ENCODE measurements at places on chromosomes 3 and 15.

DNA sequence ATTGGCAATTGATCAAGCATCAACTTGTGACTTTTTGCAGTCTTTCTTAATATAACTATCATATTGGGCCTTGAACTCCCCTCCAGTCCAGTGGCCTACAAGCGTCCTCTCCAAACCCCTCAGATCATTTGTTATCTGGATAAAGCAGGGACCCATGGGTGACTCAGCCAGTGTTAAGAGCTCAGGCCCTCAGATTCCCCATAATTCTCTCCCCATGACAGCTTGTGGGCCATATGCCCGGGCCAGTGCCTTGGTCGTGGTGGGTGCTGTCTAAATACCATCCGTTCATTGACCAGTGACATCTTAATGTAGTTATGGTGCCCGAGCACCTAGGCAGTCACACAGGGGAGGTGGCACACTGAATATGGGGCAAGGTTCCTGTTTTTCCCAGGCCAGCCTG is 18.1 kb downstream of the MCF2L2 start:
- no peak for DNase-seq

GRCh38 chr3:15261274-15261673 is 55.2 kb downstream of the CAPN7 start:
- DNase-seq = no peak

GRCh38 chr3:100811779-100812507 is 102.6 kb downstream of the TFG start:
- no peak for DNase-seq

DNA sequence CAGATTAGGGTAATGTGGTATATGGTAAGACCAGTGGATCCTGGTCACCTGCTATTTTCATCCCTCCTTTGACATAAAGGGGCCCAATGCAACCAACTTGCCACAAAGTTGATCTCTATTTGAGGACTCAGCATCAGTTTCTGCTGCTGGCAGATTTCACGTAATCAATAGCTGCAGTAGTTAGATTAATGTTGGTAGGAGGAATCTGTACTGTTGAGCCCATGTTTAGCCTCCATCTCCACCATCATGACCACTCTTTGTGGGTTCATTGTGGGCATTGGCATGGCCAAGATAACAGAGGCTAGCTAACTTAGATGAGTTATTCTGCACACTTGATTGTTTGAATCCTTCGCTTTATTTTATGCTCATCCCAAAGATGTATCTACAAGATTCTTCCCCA is 29.9 kb downstream of the CGGBP1 start:
- no peak for DNase-seq

DNA sequence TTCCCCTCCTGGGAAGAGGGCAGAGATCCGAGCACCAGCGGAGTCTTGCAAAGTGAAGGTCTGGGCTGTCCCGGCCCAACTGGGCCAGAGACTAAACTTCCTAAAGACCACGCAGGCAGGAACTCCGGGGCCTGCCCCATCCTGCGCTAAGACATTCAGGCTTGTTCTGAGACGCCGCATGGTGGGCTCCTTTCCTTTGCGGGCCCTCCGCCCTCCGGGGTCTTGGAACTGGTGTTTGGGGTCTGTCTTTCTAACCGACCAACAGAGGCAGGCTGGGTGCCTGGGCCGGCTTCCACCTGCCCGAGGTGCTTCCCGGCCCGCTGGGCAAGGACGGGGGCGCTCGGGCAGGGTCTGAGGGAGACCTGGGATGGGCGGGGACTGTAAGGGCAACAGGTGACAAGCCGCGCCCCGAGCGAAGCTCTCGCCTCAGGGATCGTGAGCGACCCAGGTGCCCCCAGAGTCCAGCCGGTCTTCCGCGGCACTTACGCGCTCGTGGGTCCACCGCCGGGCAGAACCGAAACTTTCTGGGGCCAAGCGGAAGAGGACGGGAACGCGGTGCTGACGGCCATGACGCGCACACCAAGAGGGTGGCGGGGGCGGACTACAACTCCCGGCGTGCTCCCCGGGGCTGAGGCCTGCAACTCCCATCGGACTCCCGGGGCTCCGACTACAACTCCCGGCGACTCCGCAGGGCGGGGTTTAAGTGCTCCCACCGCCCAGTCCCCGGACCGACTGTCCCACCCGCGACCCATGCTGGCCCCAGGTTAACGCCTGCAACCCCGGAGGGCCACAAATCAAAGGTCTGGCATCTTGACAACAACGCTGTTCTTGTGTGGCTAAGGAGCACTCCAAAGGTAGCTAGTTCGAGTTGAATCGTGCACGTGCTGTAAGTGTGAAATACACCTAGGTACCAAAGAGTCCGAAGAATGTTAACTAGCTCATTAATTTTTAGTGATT is at the start of gene FYCO1:
FYCO1 (minus strand) TSS at position 589 of the 957 bp plus-strand sequence. CDS start 10,914 bp downstream, outside the sequence.
- peak; percentile 35 for DNase-seq

GRCh38 chr3:49410846-49411534 is 786 bp downstream of the RHOA start:
- no peak for DNase-seq

DNA sequence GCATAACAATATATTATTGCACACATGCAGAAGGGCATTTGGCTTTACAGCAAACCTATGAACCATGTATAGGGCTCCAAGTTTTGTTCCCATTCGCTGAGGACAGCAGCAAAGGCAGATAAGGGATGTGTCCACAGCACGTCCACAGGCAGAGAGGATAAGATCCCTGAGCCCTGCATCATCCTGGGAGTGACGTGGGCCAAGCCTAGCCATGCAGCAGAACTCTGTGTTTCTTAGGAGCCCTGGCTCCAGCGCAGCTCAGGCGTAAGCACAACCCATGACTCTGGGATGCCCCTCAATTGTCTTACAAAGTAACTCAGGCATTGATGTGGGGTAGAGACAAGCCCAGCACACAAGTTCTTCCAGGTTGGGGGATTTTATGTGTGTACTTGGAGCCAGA is 194.3 kb upstream of the CTDSPL start:
- DNase-seq = no peak

DNA sequence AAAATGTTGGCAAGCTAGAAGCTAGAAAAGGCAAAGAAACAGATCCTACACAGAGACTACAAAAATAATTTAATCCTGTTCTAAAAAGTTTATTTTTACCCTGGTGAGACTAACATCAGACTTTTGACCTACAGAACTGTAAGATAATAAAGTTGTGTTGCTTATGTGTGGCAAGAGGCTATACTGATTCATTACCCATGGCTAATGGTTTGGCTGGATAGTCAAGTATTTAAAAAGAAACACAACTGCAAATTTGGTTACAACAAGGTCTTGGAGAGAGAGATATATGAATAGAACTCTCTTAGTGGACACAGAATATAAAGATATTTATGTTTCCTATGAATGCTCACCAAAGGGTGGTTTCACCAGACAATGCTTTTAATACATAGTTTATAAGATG is 364.2 kb upstream of the PLSCR5 start:
- no peak for DNase-seq

GRCh38 chr3:30607032-30607833 is 832 bp downstream of the TGFBR2 start:
- DNase-seq = peak; percentile 10

Measured in NCI-H748 treated with DMSO at 0.1 percent for 48 hours (cell line).